ENCODE measurements at places on chromosomes 12 and 14.

DNA sequence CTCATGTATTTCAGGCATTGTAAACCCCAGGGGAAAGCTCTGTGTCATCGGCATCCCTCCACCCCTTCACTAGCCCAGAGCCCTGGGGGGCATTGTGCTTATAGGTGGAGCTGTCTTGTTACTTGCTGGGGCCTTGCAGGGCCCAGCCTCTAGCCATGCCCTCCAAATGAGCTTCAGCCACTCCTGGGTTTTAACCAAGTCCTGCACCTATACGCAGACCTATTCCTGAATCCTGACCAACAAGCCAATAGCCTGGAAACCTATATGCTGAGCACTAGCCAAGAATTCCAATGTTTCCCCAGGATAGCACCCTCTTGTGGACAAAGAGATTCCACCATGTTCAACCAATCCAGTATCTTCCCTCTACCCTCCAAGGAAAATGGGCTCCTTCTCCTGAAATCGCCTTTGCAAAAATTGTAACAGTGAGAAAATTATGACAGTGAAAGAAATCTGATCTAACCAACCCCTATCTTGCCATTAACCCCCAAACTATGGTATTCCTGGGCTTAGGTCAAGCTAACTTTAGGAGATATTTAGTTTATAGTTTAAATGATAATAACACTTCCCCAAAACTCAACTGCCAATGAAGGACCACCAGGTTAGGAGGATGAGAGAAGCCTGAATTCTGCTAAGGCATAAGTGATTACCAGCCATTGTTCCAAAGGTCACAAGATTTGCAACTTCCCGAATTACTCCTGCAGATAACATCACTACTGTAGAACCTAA, 55.5 kb downstream of the TTC7B start:
- no peak for DNase-seq

- peak; percentile 67 for DNase-seq
Measured at GRCh38 chr14:69152181-69152901, 578 bp downstream of the DCAF5 start.

DNA sequence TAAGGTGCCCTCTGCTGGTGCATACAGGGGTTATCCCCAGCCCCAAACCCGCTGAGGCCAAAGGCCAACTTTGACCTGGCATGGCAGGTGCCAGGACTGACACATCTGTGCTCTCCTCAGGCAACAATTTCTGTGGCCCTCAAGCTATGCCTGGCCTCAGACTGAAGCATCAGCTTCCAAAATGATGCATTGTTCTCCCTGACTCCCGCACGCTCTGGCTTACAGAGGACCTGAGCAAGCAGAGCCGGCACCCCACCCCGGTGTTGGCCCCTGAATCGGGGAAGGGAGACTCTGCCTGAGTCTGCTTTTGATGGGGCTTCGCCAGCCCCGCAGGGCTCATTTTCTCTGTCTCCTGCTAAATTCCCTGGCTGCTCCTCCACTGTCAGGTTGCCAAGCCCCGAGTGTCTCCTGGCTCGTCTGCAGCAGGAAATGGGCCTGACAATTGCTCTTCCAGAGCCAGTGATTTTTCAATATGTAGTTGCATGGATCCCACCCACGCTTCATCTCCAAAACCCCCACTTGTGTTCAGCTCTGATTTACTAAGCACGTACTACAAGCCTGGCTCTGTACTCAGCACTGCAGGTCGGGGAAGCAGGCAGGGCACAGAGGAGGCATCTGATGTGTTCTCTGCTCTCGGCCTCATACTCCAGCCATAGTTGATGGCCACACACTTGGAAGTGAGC, 126.1 kb downstream of the SLC38A6 start:
- peak; percentile 83 for DNase-seq

DNA sequence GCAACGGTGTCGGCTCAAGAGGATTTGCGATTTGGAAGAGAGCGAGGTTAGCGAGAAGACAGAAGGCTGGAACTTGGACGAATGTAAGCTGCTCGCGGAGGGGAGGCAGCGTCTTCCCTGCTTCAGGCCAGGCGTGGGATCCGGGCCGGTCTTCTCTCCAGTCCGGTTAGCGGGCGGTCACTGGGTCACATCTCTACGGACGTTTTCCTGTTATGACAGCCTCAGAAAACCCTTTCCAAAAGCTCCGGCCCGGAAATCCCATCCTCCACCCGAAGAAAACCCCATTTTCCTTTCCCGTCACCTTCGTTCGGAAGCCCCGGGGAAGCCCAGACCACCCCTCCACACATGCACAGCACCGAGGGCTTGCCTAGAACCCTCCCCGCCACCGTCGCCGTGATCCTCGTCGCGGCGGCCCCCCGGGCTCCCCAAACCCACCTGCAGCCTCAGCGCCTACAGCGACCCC, 268 bp downstream of the NDUFB1 start:
- DNase-seq = no peak

DNA sequence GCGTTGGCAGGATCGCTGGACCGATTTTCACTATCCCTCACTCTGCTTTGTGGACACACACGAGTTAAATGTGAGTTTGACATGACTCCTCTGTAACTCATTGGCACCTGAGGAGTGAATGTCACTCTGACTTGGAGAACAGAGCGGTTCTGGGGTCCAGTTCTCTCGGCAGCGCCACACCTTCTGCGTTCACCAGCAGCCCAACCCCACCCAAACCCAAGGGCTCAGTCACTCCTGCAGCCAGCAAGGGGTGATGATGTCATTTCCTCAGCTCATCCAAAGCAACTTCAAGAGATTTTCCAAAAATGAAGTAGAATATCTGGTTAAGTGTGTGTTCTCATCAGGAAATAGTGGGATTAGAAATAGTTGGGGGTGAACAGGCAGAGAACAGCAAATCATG, 36.3 kb downstream of the ADGRD1 start:
- no peak for DNase-seq

GRCh38 chr12:80766210-80766609, 49.5 kb downstream of the MYF5 start:
- DNase-seq = no peak

DNA sequence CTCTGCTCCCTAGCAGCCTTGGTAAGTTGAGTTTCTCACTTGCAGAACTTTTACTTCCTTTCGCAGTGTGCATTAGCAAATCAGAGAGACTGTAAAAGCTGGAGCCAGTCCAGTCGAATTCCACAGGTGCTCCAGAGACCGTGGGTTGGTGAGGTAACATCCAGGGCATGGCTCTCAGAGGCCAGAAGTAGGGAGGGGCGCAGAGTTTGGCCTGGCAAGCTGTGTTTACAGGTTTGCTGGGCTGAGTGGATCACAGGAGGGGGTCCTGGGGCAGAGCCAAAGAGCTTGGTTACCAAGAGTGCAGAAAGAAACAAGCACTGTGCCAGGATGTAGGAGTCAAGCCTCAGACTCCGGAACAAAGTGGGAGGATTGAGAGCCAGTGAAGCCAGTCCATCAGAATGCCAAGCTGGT, 10.2 kb upstream of the BHLHE41 start:
- DNase-seq = peak; percentile 79

- DNase-seq = no peak
Measured at GRCh38 chr12:21851151-21851550, 76.6 kb upstream of the KCNJ8 start.

DNA sequence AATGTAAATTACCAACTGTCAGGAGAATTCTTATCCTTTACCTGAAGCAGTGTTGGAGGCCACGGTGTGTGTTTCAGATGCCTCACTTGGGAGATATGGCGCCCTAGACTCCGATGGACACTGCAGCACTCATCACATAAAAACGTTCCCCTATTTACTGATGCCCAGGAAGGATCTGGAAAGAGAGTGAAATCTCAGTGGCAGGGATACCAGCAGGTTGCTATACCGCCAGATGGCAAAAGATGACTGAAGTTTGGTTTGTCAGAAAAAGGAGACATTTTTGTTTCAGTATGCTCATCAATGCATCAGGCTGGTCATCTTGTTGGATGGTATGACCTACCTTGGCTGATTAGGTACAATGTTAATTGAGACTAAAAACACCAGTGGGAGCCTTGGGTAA, 4.6 kb downstream of the GIT2 start:
- DNase-seq = no peak
